ENCODE measurements at places on chromosomes 16 and 17.

DNA sequence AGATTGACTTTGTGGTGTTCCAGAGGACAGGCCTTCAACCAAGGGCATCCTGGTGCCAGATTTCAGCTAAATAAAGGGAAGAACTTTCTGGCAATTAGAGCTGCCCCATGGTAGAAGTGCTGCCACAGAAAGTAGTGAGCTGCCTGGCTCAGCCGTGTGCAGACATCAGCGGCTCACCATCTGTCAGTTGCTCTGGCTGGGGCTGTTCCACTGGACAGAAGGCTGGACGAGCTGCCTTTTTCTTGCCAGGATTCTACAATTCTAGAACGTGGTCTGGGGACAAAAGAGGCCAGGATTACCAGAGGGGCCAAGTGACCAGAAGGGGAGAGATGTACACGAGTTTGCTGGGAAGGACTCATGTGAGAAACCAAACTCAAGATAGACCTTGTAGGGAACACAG, 107.0 kb upstream of the RPL38 start:
- no peak for DNase-seq

GRCh38 chr17:50686494-50687199, 21.1 kb downstream of the ANKRD40 start:
- no peak for DNase-seq

- no peak for DNase-seq
These were observed 30.5 kb downstream of the HS3ST2 start for GRCh38 chr16:22844416-22844815.

DNA sequence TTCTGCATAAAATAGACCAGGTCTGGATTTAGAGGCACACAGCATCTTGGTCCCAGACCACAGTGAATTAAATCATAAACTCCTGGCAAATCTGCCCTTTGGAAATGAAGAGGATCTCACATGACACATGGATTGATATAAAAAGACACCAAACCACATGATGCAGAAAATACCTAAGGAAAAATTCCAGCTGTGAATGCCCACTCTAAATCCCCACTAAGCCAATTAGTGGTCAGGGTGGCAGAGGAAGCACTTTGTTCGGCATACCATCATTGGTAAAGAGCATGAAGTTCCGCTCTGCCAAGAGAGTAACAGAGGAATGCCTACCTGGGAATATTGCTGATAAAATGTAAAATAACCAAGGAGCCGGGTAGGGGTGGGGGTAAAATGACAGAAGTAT, 32.4 kb upstream of the NOL11 start:
- DNase-seq, result no peak

DNA sequence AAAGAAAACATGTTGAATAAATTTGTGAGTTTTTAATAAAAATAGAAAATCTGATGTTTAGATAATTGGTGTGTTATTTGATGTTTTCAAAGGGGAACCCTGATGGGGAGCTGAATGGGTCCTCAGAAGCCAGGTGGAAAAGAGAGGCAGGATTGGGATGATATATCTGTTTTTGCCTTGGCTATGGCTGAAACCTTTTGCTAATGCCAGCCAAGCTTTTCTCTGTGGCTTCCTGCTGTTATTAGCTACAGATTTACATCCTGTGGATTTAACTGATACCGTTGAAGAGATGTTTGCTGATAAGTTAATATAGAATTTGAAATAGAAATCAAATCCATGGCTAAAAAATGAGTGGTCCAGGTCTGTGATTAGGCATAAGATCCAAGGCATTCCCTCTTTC, 4.2 kb upstream of the AATF start:
- DNase-seq, result no peak

DNA sequence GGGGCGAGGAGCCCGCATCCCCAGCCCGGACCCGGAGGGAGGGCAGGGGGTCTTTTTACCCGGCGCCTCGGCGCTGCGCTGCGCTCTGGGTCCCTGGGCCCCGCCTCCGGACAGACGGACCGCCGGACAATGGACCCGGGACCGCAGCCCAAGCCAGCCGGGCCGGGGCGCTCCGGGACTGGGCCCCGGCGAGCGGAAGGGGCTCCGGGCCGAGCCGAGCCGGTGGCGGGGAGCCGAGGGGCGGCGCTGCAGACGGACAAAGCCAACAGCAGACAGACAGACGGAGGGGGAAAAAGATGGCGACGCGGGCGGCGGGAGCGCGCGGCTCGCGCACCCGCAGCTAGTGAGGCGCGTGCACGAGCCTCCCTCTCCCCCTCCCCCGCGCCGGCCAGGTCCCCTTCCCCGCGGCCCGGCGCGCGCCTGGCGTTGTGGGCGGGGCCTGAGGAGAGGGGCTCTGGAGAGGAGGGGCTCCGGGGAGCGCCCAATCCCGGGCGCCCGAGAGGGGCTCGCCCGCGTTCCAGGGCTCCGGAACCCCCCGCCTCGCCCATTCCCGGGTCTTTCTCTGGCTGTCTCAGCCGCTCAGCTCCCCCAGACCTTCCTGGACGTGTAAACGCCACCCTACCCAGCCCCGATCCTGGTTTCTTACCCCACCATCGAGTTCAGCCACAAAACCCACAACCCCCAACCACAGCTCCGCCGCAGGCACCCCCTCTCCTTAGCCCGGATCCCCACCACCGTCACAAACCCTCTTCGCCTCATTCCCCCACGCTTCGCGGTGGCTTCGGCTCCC, at the start of gene ZNF821:
Gene ZNF821, minus strand, starts transcription at position 334 of the 790 bp plus-strand sequence. CDS start 4,236 bp downstream, outside the sequence.
- DNase-seq, result peak; percentile 84

GRCh38 chr17:76432004-76432403, 20.9 kb downstream of the UBE2O start:
- no peak for DNase-seq

- no peak for DNase-seq
These were observed 30.2 kb downstream of the XPO6 start for GRCh38 chr16:28181515-28181914.
